ENCODE measurements at places on chromosomes 13 and 19.

DNA sequence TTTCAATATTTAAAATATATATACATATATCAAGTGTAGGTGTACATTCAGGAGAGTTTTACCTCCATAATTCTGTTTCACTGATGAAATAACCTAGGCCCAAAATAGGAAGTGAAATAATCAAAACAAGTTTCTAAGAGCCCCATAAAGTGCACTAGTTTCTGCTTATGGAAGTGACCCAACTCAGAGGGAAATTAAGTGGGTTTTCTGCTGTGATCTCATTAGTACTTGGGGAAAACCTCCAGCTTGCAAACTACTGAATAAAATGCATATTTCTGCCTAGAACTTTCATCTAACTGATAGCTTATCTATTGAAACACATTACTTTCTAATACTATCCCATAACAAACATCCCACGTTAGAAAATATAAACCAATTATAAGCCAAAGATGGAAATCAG is 45.4 kb upstream of the MIR17HG start:
- DNase-seq = no peak

DNA sequence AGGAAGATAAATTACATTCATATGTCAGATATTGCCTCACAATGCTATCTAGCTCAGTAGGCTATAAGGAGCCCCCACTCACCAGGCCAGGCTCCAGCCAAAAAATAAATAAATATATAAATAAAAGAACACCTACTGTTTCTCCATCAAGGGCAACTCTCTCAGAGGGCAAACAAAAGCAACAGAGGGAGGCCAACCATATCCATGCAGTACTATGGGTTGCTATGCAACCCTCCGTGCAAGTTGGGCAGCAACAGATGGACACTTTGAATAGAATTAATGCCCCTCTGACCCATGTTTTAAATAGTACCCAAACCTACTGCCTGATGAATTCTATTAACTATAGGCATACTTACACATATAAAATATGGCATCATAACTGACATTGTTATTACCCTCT is 279.8 kb upstream of the EDNRB start:
- DNase-seq = no peak

- no peak for DNase-seq
These were observed 66.2 kb downstream of the FOXO1 start for GRCh38 chr13:40600149-40600751.

- no peak for DNase-seq
These were observed 62.6 kb downstream of the MYH14 start for GRCh38 chr19:50266041-50266440.

DNA sequence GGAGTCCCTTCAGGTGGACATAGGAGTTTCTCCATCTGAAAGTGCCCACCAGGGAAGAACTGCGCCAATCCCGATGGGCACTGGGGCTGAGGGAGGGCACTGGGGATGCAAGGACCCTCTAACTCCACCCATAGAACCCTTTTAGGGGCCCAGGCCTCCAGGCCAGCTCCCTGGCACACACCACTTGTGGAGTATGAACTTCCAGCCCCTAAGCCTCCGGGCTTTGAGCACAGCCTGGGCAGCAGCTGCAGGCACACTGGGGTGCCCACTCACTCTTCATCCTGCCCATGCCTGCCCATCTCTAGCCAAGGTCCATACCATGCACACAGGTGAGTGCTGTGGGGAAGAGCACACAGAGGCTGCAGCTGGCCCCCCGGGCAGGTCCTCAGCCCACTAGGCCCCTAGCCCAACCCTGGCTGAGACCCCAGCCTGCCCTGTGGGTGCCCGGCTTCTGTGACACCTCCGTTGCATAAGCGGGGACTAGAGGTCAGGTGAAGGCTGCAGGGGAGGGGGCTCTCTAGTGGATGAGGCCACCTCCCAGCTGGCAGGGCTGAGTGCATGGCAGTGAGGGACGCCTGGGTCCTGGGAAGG is 14.6 kb upstream of the SLC7A10 start:
- DNase-seq = no peak

Data from astrocyte of the spinal cord (primary cell).